ENCODE measurements at places on chromosomes 1 and 21.

- no peak for DNase-seq
Measured at GRCh38 chr1:118304722-118305359, 119.8 kb upstream of the SPAG17 start.

DNA sequence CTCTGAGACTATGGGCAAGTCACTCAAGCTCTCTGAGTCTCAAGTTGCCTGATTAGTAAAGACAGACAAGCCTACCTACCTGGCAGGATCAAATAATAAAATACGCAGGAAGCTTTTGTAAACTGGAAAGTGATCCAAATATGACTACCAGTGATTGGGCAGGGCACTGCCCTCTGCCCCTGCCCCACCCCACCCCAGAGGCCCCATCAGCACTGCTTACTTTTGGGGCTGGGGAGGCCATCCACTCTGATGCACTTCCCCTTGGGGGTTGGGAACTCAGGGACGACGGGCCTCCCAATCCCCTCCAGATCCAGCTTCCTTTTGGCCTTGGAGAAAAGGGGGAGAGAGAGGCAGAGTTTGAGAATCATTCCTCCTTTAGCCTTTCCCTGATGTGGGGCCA, 6.9 kb downstream of the E2F2 start:
- DNase-seq = no peak

- no peak for DNase-seq
Measured at GRCh38 chr1:84424513-84425149, 26.3 kb downstream of the DNASE2B start.

GRCh38 chr1:107706182-107706581, 258.8 kb downstream of the VAV3 start:
- DNase-seq = no peak

GRCh38 chr1:113565621-113566020, 175.3 kb downstream of the MAGI3 start:
- no peak for DNase-seq

DNA sequence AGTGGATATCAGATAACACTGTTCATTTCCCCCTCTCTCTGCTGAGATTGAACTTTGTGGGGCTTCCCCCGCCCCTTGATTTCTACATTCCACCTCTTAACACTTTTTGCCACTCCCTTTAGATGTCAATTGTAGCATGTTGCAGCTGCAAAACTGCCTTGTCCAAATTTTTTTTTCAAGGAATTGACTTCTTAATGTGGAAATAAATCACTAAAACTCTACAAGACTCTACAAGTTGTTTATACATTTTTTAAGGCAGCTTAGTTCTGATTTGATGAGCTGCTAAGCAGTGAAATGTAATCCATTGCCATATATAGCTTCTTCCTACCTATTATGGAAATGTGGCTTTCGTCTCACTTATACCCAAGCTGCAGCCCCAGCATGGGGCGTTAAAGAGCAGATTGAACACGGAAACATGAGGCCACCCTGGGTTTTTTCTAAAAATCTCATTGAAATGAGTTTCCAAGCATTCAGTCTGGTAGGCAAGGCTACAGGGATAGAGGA, 132.2 kb downstream of the SYT2 start:
- DNase-seq = no peak

- no peak for DNase-seq
Measured at GRCh38 chr1:19309123-19309813, 2.7 kb downstream of the AKR7A2 start.

DNA sequence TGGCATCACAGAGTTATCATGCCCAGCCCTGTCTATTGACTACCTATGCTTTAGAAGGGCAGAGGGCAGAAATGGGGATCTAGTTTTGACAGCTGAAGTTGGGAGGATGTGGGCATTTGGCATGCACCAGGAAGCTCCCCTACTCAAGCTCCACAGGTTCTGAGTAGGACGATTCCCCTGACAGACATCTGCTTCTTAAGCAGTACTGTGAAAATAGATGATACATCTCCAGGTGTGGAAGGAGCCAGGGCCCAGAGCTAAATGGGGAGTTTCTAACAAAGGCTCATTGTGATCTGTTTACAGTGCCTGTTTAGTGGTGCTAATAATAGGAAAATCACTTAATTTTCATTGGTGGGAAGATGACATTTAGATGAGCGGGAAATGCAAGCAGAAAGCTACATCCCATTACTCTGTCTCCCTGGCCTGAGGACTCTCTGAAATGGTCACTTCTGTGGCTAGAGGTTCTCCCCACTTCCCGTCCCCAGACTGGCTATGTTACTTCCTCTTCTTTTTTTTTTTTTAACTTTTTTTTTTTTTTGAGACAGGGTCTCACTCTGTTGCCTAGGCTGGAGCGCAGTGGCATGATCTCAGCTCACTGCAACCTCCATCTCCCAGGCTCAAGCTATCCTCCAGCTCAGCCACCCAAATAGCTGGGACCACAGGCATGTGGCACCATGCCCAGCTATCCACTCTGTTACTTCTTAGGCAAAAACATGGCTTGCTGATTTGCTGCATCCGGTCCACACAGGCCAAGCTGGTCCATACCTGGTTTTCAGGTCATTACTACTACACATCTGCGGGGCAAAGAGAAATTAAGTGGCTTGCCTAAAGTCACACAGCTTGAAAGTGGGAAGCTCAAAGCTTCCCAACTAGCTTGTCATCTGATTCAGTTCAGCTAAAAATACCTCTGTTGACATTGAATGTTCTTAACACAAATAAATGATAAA, 23.2 kb upstream of the CNIH3 start:
- DNase-seq = peak; percentile 79

DNA sequence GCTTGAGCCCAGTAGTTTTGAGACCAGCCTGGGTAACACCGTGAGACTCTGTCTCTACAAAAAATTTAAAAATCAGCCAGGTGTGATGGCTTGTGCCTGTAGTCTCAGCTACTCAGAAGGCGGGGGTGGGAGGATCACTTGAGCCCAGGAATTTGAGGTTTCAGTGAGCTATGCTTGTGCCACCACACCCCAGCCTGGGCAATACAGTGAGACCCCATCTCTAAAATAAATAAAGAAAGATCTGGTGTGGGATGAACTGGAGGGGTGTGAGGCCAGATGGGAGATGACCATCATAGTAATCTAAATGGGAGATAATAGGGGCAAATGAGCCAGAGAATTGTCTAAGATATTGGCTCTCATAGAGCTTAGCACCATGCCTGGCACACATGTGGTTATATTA, 60.1 kb upstream of the TRABD2B start:
- DNase-seq = no peak

- no peak for DNase-seq
Measured at GRCh38 chr1:219202567-219202966, 28.9 kb downstream of the LYPLAL1 start.

- no peak for DNase-seq
Measured at GRCh38 chr1:170063109-170063826, 11.2 kb downstream of the KIFAP3 start.

DNA sequence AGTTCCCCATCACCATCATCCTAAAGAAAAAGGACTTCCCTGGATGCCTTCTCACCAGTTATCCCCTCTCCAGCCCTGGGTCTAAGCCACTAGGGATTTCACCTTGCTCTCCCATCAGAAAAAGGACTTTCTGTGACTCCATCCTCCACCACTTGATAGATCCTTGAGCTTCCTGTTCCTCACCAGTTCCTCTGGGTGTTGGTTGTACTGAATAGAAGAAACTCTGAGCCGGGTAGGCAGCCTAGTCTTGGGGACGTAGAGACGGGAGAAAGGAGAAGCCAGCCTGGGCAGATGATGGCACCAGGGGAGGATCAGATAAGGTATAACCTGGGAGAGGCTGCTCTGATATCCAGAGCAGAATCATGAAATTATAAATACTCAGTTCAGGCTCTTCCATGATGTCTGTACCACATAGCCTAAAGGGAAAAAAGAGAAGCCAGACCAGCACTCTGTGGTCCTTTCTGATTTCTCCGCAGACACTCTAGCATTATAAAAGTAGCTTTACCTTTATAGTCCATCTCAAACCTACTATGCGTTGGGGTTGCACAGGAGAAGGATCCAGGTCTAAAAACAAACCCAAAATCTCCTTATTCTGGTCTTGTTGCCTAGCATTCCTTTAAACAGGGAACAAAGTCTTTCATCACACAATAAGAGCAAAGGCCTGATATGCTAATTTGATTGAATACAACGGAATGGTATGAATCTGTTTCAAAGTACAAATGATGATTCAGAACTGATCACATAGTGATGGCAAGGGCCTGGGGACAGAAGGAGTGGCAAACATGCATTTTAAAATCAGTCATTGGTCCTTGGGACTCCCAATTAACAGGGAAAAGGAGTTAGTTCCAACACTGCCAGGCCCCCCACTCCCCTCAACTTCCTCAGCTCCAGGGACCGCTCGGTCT, 1.2 kb upstream of the CD34 start:
- no peak for DNase-seq

- peak; percentile 17 for DNase-seq
Measured at GRCh38 chr21:28261298-28261697, 731.4 kb downstream of the LTN1 start.

- no peak for DNase-seq
Measured at GRCh38 chr1:34867415-34867814, 7.9 kb upstream of the SMIM12 start.

DNA sequence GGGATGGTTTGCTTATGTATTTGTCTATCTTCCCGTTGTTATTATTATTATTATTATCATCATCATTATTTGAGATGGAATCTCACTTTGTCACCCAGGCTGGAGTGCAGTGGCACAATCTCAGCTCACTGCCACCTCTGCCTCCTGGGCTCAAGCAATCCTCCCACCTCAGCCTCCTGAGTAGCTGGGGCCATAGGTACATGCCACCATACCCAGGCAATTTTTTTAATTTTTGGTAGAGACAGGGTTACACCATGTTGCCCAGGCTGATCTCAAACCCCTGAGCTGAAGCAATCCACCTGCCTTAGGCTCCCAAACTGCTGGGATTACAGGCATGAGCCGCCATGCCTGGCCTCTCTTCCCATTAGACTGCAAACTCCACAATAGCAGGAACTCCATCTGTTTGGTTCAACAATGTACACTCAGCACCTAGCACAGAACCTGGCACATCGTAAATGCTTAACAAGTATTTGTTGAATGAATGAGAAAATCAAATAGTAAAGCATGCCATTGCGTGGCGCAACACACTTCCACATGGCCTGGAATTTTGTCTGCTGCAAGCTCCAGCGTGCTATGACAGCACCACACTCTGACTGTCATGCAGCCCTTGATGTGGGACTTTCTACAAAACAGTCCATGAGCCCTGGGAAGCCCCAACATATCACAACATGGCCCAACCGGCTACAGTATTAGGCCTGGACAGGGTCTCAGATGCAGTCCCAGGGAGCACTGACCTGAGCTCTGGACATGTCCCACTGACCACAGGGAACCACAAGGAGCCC, 3.8 kb upstream of the TINAGL1 start:
- DNase-seq = no peak

DNA sequence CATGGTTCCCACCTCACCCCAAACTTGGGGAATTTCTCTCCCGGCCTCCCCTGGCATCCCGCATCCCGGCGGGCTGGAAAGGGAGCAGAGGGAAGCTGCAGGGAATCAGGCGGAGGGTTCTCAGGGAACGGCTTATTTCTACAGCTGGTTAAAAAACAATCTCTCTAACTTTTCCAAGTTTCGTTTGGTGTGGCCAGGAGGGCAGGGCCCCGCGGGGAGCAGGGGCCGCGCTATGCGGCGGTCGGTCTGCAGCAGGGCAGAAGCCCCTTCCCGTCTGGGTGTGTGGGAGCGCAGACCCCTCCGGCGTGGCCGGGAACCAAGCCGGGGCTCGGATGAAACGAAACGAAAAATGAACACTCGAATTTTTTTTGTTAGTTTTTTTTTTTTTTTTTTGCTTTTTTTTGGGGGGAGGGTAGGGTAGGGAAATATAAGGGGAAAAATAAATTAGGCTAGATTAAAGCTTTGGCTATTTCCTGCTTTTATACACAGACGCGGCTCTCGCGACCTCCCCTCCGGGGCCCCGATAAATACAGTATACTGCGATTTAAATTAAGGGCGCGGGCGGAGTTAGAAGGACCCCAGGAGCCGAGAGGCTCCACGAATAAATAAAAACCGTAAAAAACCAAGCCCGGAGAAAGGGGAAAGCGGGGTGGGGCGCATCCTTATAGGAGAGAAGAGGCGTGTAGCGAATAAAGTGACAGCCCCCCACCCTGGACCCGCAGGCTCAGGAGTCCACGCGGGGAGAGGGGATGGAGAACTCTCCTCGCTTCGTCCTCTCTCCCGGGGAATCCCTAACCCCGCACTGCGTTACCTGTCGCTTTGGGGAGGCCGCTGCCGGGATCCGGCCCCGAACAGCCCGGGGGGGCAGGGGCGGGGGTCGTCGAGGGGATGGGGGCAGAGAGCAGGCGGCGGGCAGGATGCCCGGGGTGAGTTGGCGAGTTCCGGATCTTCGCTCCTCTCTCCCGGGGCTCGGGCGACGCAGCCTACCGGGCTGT, 2.1 kb downstream of the POU3F1 start:
- no peak for DNase-seq

DNA sequence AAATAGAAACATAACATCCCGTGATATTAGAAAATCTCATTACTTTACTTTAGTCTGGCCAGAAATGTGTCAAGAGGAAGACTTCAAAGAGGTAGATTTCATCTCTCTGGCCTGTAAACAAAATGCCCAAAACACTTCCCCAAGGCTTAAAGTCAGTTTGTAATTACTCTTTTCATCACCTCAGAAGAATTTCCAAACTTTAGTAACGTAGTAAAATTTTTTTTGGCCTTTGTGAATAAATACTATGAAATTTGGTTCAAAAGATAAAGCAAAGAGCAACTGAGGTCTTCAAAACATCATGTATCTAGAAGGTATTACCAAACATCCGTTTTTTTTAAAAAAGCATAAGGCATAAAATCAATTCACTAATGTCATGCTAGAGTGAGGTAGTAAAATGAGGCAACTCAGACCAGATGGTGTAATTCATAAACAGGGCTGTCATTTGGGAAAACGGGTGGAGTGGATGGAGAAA, 51.4 kb downstream of the LEPR start:
- DNase-seq = peak; percentile 33

DNA sequence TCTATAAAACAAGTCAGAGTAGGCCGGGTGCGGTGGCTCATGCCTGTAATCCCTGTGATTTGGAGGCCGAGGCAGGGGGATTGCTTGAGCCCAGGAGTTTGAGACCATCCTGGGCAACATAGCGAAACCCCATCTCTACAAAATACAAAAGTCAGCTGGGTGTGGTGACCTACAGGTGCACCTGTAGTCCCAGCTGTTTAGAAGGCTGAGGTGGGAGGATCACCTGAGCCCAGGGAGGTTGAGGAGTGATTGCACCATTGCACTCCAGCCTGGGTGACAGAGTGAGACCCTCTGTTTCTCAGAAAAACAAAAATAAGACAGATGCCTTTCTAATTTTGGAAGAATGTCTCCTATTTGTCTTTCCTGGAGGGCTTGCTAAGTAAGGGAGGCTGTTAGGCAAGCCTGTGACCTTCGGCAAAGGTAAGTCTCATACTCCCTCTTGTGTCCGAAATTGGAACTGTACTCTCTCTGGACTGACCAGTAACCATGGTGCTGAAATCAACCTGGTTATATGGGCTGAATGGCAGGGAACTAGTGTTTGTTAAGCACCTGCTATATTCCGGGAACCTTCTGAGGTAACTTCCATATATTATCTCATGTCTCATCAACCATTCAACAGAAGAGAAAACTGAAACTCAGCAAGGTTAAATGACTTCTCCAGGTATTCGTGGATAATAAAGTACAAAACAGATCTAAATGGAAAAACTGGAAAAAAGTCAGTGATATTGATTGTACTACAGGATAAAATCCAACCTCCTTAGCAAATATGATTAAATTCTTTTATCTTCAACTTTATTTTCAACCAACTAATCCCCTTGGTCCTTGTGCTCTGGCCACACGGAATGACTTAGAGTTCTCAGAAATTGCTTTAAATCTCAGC, 11.8 kb upstream of the RAB3B start:
- DNase-seq = peak; percentile 80
